DMS53 (cell line): ENCODE measurements at places on chromosomes 16 and 17.

GRCh38 chr17:42521666-42522262 lies 14.3 kb upstream of the NAGLU start:
- DNase-seq = no peak

DNA sequence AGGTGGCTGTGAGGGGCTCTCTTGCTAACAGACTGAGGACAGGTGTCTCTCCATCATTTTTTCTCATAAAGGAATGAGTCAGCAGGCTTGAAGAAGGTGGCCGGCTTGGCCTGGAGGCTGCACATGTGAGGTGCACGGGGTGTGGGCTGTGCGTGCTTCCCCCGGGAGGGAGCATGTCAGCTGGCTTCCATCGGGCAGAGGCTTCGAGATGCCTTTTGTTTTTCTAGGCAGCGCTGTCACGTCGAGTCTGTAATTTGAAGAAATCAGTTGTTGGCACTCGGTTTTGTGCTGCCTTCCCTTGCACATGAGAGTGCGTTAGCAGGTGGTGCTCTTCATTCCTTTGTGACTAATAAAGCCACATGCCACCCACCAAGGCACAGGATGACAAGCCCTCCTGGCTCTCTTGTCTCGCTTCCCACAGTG lies 89.7 kb downstream of the NPIPB11 start:
- peak; percentile 50 for DNase-seq

- peak; percentile 91 for DNase-seq
These were observed 10.5 kb downstream of the ST3GAL2 start for GRCh38 chr16:70428178-70428998.

- DNase-seq = no peak
These were observed 276.5 kb upstream of the XYLT1 start for GRCh38 chr16:17747081-17747756.

DNA sequence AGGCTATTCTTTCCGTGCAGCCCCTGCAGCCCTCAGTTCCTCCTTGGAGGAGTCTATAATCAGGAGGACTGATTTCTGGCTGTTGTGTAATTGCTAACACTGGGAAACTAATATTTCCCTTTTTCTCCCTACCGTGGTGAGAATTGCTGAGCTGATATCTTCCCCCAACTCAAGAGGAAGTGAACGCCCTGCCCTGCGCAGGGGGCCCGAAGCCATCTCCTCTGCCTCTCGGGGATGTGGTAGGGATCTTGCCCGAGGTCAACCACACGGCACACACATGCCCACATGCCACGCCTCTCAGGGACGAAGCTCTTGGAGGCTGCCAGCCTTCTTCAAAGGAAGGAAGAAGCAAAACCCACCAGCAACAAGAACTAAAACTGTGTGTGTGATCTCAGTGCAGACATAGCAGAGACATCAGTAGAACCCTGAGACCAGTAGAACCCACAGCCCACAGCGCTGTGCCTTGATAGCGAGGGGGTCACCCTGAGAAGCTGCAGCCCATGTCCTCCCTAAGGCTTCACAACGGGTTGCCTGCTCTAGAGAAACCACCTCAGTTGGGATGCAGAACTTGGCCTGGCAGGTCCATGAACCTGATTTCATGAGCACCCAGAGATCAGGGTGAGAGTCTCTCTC lies 8.9 kb upstream of the ULK2 start:
- DNase-seq = no peak

GRCh38 chr16:87447323-87447722 lies 45.5 kb downstream of the ZCCHC14 start:
- DNase-seq = no peak

- DNase-seq = no peak
These were observed 473.9 kb downstream of the CDH13 start for GRCh38 chr16:83100679-83101078.

GRCh38 chr17:55661256-55661758 lies 61.4 kb downstream of the TMEM100 start:
- no peak for DNase-seq

DNA sequence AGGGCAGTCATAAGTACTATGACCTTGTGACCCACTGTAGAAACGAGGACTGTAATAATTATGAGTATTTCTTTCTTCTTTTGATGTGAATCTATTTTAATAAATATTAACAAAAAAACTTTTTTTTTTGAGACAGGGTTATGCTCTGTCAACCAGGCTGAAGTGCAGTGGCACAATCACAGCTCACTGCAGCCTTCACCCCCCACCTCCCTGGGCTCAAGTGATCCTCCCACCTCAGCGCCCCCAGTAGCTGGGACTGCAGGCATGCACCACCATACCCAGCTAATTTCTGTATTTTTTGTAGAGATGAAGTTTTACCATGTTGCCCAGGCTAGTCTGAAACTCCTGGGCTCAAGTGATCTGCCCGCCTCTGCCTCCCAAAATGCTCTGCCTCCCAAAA lies 32.6 kb downstream of the SCPEP1 start:
- DNase-seq = no peak

- no peak for DNase-seq
These were observed 30.8 kb downstream of the MPRIP start for GRCh38 chr17:17073030-17073564.

DNA sequence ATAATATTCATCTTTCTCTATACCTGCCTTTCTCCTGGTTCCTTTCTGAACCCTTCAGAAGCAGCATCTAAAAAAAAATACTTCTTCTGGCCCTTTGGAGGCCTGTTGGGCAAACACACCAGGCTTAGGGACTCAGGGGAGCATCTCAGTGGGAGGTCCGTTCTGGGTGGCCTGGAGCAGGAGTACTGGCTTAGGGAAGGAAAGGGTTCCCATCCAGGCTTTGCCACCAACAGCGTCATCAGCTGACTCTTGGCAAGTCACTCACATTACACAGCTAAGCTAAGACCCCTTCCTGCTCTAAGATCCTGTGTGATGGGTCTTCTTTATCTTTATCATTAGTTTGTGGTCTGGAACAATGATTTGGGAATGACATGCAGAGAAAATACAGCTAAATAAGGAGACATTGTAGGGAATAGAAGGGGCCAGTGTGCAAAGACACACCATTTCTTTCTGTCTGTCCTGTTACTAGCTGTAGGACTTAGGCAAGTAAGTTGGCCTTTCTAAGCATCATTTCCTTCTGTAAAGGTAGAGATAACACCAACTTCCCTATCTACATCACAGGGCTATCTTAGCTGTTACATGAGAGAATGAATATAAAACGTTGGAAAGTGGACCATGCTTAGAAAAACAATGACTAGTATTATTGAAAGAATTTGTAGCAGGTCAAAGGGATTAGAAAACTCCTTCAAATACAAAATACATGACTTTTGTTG lies 9.9 kb downstream of the PCTP start:
- DNase-seq = no peak

GRCh38 chr17:69555056-69555455 lies 140.6 kb downstream of the MAP2K6 start:
- peak; percentile 51 for DNase-seq

DNA sequence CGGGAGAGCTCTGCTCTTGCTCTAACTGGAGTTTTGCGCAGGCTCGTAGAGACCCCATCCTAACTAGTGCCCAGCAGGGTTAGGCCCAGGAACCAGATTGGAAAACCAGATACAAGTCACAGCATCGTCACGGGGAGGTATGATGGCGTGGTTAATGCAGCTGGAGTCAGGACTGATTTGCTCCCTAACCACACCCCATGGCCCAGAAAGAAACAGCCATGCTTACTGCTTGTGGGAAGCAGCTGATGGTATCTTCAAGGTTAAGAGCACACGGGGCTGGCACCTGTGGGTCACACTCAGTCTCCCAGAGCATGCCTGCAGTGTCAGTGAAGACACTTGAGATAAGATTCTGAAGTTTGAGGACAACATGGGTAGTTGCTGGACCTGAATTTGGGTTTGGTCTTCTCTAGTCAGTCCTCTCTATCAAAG lies 60.2 kb downstream of the WIPI1 start:
- no peak for DNase-seq

DNA sequence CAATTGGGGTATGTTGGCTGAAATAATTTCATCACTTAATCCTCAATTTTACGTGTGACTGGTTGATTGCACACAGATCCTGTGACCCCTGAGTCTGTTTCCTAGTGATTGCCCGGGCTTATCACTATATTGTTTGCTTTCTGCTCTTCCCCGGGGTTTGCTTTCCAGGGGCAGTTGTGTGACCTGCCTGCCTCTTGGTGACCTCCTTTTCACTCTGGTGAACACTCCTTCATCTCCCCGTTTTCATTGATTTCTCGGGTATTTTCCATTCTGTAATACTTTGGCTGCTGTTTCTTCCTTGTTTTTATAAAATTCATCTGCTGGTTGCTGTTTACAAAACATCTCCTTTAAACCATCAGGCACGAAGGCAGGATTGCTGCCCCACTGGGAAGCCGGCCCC lies 36.0 kb downstream of the NTN1 start:
- DNase-seq = no peak

- no peak for DNase-seq
These were observed 100.4 kb upstream of the GSE1 start for GRCh38 chr16:85512808-85513115.

DNA sequence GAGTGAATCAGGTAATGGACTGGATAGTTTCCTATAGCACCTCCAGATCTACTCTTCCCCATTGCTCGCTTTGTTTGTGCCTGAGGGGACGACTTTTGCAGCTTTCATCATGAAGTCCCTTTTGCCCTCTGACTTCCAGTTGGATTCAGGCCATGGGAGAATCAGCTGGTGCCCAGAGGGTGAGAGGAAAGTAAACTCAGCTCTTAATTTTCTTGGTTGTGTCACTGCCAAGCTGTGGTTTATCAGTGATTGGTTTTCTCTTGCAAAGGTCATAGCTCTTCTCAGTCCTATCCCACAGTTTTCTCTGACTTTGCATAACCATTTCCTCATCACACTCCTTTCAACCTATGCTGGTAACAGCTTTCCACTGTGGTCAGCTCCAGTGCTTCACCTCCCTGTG lies 200.1 kb downstream of the KCNJ2 start:
- no peak for DNase-seq

- DNase-seq = no peak
These were observed 18.6 kb downstream of the ZC3H18 start for GRCh38 chr16:88588754-88589153.

- DNase-seq = peak; percentile 65
These were observed 37.7 kb downstream of the DUSP14 start for GRCh38 chr17:37527249-37527851.

DNA sequence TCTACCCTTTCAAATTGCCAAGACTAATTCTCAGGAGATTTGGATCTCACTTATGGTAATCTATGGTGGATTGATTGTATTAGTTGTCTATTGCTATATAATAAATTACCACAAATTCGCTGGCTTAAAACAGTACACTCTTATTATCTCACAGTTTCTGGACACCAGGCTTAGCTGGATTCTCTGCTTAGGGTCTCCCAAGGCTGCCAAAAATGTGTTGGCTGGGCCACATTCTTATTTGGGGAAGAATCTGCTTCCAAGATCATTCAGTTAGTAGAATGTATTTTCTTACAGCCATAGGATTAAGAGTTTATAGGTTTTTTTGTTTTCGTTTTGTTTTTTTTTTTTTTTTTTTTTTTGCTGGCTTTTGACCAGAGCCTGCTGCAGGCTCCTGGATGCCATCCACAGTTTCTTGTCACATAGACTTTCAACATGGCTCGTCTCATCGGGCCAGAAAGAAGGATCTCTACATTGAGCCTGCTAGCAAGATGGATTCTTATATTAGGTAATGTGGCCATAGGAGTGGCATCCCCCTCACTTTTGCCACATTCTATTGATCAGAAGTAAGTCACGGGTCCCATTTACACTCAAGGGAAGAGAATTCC lies 415.3 kb downstream of the KIF2B start:
- DNase-seq = no peak

- no peak for DNase-seq
These were observed 14.3 kb downstream of the VASN start for GRCh38 chr16:4385789-4386450.

DNA sequence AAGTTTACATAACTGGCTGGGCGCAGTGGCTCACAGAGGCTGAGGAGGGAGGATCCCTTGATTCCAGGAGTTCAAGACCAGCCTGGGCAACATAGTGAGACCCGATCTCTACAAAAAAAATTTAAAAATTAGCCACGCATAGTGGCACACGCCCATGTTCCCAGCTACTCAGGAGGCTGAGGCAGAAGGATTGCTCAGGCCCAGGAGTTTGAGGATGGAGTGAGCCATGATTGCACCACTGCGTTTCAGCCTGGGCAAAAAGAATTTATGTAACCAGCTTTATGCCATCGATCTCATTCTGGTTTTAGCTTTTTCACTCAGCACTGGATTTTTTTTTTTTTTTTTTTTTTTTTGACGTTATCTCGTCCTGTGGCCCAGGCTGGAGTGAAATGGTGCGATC lies 9.1 kb upstream of the CD300E start:
- no peak for DNase-seq

- no peak for DNase-seq
These were observed 26.4 kb upstream of the TAOK1 start for GRCh38 chr17:29363716-29364115.

- no peak for DNase-seq
These were observed 26.5 kb downstream of the NDE1 start for GRCh38 chr16:15676506-15676905.

GRCh38 chr16:48011878-48012658 lies 143.7 kb downstream of the ABCC12 start:
- no peak for DNase-seq

DNA sequence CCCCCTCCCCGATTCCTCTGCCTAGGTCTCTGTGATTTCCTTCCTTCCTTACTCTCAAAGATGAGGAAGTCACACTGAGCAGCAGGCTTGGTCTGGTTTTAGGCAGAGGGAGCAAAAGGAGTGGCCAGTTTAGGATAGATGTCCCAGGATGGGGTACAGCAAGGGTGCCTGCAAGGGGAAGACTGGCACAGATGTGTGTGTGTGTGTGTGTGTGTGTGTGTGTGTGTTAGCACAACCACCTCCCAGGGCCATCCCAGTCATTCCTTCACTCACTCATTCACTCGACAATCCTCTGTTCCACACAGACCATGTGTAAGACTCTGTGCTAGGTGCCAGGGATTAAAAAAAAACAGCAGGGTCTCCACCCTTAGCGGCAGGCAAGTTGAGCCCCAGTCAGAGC lies 35.9 kb downstream of the TMEM132E start:
- no peak for DNase-seq

DNA sequence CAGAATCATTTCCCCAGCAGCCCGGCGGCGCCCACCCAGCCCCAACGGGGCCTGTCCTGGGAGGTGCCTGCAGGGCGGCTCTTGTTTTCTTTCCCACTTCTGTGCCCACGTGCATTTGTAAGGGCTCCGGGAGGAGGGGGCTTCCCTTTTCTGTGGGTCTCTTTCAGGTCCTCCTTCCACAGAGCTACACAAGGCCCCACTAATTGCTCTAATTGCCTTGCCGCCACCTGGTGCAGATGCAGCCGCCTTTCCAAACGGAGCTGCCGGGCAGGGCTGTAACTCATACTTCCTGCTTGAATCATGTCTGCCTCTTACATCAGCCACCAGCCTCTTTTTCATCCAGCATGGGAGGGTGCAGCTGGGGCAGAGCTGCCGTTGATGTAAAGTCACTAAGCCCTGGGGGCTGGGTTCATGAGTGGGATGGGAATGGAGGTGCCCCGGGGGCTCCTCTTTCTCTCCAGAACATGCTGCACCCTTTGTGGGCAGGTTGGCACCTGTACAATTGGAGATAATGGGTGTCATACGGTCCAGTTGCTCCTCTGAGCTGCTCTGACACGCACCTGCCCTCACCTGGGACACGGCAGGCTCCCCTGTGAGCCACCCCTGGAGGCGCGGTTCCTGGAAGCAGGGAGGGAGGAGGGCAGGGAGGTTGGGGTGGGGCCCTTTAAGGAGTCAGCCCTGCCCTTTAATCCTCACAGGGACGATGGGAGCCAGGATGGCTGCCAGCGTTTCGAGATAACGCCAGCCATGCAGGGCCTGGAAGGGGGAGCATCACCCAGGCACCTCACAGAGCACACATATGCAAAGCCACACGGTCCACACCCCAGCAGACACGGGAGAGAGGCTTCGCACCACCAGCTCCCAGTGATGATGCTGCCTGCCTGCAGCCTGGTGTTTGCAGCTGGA lies 41.1 kb upstream of the KLHDC4 start:
- peak; percentile 86 for DNase-seq
